EH (cell line): ENCODE measurements at places on chromosomes 16 and 17.
A peak's percentile ranks its signal among the peaks of the same experiment; 100 is the strongest.

- no peak for DNase-seq
These were observed 8.2 kb downstream of the COTL1 start for GRCh38 chr16:84609563-84610177.

DNA sequence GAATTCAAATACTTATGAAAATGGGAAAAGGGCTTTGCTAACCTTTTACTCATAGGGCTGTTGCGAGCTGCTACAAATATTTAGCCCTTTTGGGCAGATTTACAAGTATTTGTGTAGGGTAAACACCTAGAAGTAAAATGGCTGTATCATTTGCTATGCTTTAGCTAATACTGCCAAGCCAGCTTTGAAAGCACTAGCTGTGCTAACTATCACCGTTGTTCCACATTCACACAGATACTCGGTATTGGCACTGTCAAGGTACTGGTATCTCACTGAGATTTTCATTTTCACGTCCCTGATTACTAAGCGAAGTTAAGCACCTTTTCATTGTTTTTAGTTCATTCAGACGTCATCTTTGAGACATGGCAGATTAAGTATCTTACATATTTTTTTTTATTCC, 84.8 kb downstream of the GLG1 start:
- DNase-seq, result no peak

DNA sequence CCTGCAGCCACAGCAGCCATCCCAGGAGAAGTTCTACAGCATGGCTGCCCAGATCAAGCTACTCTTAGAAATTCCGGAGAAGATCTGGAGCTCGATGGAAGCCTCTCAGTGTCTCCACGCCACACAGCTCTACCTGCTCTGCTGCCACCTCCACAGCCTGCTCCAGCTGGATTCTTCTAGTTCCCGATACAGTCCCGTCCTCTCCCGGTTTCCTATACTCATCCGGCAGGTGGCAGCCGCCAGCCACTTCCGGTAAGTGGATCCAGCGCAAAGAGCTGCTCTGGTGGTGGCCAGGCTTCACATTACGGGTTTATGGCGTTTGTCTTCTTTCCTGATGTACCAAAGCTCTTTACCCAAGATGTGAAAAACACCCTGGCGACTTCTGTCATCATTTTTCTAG, 3.6 kb downstream of the COG1 start:
- no peak for DNase-seq

DNA sequence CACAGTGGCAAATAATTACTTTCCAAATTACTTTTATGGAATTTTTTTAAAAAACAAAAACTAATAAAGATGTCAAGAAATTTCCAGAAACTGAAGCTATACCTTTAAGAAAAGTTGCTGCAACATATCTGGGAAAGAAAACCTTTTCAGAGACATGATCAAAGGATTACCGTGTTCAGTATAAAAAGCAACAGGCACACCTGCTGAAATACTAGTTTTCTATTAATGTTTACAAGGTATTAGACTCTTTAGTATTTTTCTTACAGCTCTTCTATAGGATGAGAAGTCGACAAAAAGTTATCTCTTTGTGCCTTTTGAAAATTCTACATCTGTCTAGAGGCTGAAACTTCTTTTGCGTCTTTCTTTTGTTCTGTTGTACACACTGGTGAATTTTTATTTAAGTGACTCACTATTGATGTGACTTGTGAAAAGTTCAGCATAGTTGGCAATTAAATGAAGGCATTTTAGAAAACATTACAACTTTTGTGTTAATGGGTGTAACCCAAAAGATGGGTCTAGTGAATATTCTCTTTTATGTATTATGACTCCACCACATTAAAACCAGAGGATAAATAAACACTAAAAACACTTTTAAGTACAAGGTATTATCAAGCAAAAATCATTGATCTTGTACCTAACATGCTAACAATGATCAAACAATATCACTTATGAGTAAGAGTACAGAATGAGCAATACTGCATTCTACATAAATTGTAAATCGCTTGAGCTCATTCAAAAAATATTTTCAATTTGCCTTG, 23.8 kb downstream of the NACA2 start:
- no peak for DNase-seq

DNA sequence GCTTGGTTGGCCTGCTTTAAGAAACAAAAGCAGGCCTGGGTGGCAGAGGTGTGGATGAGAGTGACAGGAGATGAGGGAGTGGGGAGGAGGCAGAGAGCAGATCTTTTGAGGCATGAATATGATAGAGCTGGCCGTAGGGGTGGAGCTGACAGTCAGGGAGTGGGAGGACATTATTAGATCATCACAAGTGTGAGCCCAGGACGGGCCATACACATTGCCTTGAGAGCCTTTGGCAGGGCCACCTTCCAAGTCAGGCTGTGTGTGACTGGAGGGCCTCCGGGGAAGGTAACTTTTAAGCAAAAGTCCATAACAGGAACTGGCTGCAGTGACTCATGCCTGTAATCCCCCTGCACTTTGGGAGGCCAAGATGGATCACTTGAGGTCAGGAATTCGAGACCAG, 26.3 kb downstream of the GINS3 start:
- DNase-seq, result peak; percentile 5

DNA sequence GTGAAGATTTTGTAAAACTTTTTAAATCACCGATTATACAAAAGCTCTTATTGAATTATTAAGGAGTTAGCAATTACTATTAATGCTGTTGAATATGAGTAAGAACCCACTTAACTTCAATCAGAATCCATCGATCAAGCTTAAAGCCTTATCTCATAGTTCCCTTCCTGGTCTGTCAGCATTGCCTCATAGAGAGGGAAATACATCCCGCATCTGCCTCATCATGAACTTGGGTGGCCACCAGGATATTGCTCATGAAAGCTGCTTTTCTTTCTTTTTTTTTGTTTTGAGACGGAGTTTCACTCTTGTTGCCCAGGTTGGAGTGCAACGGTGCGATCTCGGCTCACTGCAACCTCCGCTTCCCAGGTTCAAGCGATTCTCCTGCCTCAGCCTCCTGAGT, 66.7 kb downstream of the PIGL start:
- peak; percentile 60 for DNase-seq

- no peak for DNase-seq
These were observed 5.0 kb upstream of the CACNG5 start for GRCh38 chr17:66829883-66830282.

DNA sequence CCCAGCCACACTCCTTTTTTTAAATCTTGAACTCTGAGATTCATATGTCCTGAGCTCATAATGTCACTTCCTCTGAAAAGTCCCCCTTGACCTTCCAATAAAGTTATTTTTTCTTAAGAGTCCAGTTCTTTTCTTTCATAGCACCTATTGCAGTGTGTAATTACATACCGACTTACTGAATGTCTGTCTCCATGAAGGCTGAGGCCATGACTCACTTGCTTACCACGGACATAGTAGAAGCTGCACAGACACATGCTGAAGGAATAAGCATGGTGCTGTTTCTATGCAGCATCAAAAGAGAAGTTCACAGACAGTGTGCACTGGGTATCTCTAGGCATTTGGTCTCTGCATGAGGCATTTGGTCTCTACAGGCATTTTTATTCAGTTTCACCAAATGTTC, 77.2 kb downstream of the C17orf67 start:
- DNase-seq, result peak; percentile 98

GRCh38 chr17:19769946-19770652, 22.0 kb upstream of the ALDH3A1 start:
- DNase-seq, result peak; percentile 96

DNA sequence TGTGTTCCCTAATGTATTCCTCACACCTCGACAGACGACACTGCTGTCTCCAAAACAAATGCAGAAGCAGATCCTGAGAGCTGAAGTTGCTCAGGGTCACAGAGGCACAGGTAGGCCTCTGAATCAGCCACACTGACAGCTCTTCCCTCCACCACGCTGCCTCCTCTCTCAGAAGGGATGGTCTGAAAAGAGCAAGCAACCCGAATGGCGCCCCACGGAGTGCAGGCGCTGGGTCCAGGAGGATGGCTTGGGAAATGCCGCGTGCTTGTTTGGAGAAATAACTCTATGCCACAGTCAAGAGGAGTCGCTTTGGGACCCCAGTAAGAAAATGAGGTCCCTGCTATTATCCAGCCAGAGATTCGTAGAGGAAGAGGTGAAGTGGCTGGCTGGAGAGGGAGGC, 15.9 kb downstream of the CYB561 start:
- DNase-seq, result no peak

DNA sequence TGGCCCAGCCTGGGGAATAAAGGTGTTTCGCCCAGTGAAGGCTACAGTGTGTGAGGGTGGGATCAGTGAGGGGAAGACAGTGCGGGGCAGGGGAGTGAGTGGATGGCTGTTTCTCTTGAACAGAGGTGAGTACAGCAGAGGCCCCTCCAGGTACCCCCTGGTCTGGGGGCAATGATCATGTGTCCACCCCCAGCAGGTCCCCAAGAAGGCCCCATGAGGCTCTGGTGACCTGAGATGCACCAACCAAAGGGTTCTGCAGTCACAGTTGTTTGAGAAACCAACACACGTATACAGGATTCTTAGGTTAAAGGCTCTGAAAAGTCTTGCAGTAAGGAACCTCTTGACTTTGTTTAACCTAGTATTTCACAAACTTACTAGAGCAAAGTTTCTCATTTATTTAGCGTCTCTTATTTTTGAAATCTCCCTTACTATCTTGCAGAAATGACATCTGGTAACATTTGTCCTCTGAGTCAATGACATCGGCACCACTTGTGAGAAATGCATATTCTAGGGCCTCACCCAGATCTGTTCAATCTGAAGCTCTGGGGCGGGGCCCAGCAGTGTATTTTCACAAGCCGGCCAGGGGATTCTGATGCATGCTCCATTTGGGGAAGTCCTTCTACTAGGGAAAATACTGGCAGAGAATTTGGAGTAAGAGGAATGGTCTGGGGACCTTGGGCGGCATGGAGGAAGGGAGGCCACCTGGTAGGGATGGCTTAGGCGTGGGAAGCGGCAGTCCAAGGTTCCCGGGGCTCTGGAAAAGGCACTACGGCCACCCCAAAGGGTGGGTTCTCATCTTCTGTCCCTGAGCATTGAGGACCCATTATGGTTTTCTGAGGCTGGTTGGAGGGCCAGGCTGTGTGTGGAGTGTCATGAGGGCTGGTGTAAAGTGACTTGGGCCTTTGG, 217.3 kb downstream of the NTN1 start:
- DNase-seq, result no peak

- no peak for DNase-seq
These were observed 795.1 kb upstream of the CDH8 start for GRCh38 chr16:62831235-62831850.

DNA sequence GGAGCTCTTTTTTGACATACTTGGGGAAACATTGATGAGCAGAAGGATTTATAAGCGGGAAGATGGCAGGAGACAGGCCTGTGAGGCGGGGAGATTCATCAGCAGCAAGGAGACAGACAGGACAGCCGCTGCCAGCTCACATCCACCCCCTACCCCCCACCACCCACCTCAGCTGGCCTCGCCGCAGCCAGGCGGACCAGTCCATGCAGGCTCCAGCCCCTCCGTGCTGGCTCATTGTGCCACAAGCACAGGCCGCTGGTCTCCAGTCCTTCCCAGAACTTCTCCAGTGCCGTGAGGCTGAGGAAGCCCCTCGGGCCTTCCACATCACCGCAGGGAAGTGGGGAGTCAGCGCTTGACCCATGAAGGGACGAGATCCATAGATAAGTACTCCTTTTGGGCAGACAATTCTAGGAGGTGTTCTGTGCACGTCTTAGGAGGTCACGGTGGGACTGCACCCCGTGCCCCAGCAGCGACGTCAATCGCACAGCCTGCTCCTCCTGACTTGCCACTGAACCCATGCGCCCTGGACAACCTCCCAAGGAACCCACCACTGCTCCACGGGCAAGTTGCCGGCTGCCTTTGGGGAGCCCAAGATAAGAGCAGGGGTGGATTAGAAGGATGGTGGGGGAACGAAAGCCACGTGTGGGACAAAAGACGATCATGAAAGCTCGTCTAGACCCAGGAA, 323.6 kb downstream of the C16orf95 start:
- DNase-seq, result no peak

DNA sequence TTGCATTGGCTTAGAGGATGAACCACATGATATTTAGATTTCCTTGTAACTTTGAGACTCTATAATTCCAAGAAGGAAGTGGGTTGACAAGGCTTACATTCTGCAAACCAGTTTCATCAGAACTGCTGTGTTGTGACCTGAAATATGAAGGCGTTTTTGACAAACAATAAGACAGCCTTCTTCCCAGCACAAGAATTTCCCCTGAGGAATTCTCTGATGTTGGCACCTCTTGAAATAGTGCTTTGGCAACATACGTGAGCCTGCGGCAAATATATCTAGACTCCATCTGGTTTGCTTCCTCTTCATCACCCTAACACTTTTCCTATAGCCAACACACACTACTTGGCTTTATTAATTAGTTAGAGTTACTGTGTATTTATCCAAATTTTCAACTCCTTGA, 585.5 kb upstream of the SOX9 start:
- DNase-seq, result no peak

DNA sequence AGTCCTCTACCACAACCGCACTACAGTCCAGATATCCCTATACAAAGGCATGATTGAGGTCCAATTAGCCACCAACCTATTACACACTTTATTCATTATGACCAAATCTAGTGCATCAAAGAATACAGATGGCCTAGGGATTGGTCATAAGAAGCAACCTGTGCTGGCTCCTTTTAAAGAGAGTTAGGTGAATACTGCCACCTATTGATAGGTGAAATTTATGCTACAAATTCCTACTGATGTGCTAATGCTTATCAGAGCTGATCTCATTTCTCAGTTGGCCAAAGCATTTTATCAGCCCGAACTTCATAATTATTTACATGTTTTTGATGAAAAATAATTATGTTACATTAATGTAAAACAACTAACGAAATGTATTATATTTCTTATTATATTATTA, 166.3 kb downstream of the ANKFN1 start:
- peak; percentile 79 for DNase-seq

DNA sequence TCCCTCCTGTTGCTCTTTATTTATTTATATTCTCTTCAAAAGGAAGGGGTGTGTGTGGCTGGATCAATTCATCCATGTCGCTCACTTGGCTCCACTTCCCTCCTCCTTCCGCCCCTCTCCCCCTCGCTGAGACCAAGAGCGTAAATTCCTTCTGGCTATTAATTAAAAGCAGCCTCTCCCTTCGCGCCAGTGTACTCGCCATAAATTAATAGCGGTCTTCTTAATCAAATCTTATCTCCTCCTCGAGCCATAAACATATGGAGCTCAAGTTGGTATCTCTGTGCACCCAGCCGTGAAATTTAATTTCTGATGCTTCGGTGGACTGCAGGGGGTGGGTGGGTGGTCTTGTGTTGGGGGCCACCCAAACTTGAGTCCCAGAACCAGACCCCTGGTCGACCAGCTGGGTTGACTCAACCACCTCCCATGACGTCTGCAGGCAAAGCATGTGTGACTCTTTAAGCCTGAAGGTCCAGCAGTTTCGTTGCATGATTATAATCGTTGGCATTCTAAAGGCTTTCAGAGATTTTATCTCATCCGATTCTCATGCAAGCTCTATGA, 57.9 kb downstream of the SDK2 start:
- no peak for DNase-seq
